ENCODE measurements at places on chromosomes 1 and 21. TPM values are rescaled to one million over a fixed set of nuclear protein-coding genes. Genes with fewer than 3 reads are reported as not detected.

DNA sequence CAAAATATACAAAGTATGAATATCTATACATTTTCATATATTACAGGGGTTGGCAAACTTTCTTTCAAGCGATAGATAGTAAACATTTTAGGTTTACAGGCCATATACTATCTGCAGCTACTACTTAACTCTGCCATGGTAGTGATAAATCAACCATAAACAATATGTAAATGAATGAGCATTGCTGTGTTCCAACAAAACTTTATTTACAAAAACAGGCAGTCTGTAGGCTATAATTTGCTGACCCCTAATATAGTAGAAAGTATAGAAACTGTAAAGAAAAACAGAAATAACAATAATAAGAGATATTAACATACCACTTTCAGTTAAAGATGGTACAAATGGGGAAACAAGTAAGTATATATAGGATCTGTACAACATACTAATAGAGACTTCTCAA, 58.1 kb downstream of the COLGALT2 start:
- H3K36me3 ChIP-seq, result no peaks in the 10 kb centered on the region
- H3K4me1 ChIP-seq, result peaks cover 8% of the 10 kb centered on the region
- H3K27ac ChIP-seq, result no peak overlapping the region
- no peak overlapping the region for H3K4me3 ChIP-seq
- no peaks in the 10 kb centered on the region for H3K27me3 ChIP-seq

DNA sequence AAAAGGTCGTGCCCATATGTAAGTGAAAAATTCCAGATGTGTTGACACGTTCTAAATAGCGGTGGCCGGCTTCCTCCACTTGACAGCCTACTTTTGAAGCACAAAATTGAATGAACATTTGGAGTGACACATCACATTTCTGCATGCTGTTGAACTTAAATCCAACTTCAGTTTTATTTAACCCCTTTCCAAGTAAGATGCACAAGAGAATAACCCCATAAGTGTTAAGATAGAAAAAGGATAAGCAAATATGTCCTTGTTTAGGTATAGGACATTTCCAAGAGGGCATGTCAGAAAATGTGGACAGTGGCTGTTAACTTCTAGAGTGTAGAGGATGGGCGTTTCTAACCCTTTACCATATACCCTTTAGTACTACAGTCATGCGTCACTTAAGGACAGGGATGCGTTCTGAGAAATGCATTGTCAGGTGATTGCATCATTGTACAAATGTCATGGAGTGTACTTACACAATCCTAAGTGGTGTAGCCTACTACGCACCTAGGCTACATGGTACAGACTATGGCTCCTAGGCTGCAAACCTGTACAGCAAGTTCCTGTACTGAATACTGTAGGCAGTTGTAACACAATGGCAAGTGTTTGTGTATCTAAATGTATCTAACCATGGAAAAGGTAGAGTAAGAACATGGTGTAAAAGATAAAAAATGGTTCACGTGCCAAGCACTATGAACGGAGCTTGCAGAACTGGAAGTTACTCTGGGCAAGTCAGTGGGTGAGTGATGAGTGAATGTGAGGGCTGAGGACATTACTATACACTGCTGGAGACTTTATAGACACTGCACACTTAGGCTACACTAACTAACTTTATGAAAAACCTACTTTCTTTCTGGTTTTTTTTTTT, 9.3 kb upstream of the FAM89A start:
- peak overlapping the region; percentile 76 for H3K27ac ChIP-seq
- H3K4me3 ChIP-seq, result no peak overlapping the region
- peaks cover 4% of the 10 kb centered on the region for H3K36me3 ChIP-seq
- H3K27me3 ChIP-seq, result peaks cover 47% of the 10 kb centered on the region

GRCh38 chr1:67350783-67351182, 43.1 kb downstream of the IL12RB2 start:
- H3K4me3 ChIP-seq, result no peak overlapping the region
- DNase-seq, result no peak
- no peaks in the 10 kb centered on the region for H3K36me3 ChIP-seq
- H3K4me1 ChIP-seq, result no peaks in the 10 kb centered on the region

- H3K27me3 ChIP-seq, result peaks cover 12% of the 10 kb centered on the region
- H3K4me1 ChIP-seq, result peaks cover 20% of the 10 kb centered on the region
- H3K4me3 ChIP-seq, result no peak overlapping the region
- no peak for DNase-seq
- peaks cover 1% of the 10 kb centered on the region for H3K36me3 ChIP-seq
- H3K27ac ChIP-seq, result no peak overlapping the region
These were observed 3.1 kb upstream of the ZBTB8A start for GRCh38 chr1:32536117-32536516.

DNA sequence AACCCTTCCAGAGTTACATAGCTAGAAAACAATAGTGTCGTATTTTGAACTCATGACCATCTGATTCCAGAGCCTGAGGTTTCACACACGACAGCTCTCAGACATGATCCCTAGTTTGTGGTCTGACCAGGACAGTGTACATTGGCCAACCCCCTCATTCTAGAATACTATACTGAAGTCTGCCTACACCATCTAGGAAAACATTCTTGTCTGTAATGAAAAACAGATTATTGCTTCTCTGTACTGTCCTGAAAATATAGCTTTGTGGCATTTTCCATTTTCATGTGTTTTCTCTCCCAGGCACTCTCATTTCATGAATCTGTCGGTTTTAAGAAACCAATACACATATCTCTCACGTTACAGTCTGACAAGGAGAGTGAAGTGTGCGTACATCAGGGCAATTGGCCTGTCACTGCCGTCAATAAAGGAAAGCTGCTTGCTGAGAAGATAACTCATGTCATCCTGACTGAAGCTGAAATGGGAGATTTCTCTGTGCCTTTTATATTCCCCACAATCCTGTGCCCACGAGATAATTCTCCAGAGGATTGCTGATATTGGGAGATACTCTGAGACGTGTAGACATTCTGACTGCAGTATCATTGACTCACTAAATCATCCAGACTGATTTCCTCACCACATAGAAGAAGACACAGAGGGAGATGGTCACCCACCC, 585.6 kb downstream of the PLPP3 start:
- H3K4me1 ChIP-seq, result peaks cover 7% of the 10 kb centered on the region
- DNase-seq, result no peak
- no peaks in the 10 kb centered on the region for H3K36me3 ChIP-seq

- no peaks in the 10 kb centered on the region for H3K36me3 ChIP-seq
- H3K27me3 ChIP-seq, result no peaks in the 10 kb centered on the region
- H3K27ac ChIP-seq, result no peak overlapping the region
- no peak for DNase-seq
- peaks cover 25% of the 10 kb centered on the region for H3K4me1 ChIP-seq
- no peak overlapping the region for H3K4me3 ChIP-seq
These were observed 33.5 kb upstream of the BMP8B start for GRCh38 chr1:39822146-39822545.

DNA sequence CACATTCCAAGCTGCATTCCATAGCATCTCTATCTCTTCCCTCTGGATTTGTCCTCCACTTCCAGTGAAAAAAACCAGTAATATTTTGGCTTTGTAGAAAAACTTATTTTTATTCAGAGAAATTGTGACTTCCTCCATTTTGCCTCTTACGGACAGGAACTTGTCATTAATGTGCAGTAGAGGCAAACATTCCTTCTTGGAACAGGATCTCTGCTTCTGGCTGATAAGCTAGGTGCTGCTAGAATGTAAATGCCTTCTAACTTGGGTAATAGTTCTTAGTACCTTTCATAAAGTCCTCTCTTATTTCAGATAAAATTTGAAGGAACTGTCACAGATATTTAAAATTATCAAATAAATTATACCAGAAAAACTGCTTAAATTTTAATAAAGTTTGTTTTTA, 707.8 kb downstream of the USP25 start:
- no peak for DNase-seq
- H3K4me3 ChIP-seq, result no peak overlapping the region
- no peaks in the 10 kb centered on the region for H3K27me3 ChIP-seq
- H3K36me3 ChIP-seq, result no peaks in the 10 kb centered on the region
- peaks cover 16% of the 10 kb centered on the region for H3K4me1 ChIP-seq

- peaks cover 53% of the 10 kb centered on the region for H3K4me1 ChIP-seq
- DNase-seq, result no peak
- peaks cover 5% of the 10 kb centered on the region for H3K36me3 ChIP-seq
- H3K4me3 ChIP-seq, result peak overlapping the region; percentile 12
These were observed 31.3 kb downstream of the VTCN1 start for GRCh38 chr1:117179471-117179870.

GRCh38 chr1:181936768-181937581, 124.5 kb downstream of the ZNF648 start:
- DNase-seq, result peak; percentile 75
- peak overlapping the region; percentile 72 for H3K27ac ChIP-seq
- no peaks in the 10 kb centered on the region for H3K36me3 ChIP-seq
- no peaks in the 10 kb centered on the region for H3K4me1 ChIP-seq
- H3K27me3 ChIP-seq, result peaks cover 3% of the 10 kb centered on the region
- H3K4me3 ChIP-seq, result peak overlapping the region; percentile 73

GRCh38 chr1:37482796-37483744, 8.7 kb downstream of the ZC3H12A start:
- peak overlapping the region; percentile 36 for H3K4me3 ChIP-seq
- H3K27ac ChIP-seq, result no peak overlapping the region
- no peak for DNase-seq
- peaks cover 6% of the 10 kb centered on the region for H3K4me1 ChIP-seq

DNA sequence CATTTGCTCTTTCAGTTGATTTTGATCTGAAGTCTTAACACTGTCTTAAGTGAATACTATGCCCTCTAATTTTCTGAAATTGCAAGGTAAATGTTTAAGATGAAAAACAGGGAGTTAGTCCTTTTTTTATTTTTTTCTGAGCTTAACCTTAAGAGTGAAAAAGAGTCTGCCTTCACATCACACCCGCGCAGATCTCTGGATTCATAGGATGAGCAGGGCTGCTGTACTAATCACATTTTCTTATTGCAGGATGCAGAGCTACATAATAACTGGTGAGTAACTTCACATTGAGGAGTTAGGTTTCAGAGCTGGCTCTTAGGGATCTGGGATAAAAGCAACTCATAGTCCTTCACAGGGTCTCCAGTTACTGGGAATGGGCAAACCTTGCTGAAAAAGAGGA, 188.7 kb upstream of the ATP1B1 start:
- no peak overlapping the region for H3K27ac ChIP-seq
- no peaks in the 10 kb centered on the region for H3K36me3 ChIP-seq
- peaks cover 25% of the 10 kb centered on the region for H3K4me1 ChIP-seq
- no peak overlapping the region for H3K4me3 ChIP-seq
- no peak for DNase-seq
- no peaks in the 10 kb centered on the region for H3K27me3 ChIP-seq

GRCh38 chr1:9785406-9785805, 38.4 kb downstream of the CLSTN1 start:
- peaks cover 21% of the 10 kb centered on the region for H3K4me1 ChIP-seq
- no peak overlapping the region for H3K4me3 ChIP-seq
- peaks cover 11% of the 10 kb centered on the region for H3K36me3 ChIP-seq
- H3K27me3 ChIP-seq, result no peaks in the 10 kb centered on the region
- no peak overlapping the region for H3K27ac ChIP-seq

- H3K4me3 ChIP-seq, result peak overlapping the region; percentile 94
- peaks cover 5% of the 10 kb centered on the region for H3K27me3 ChIP-seq
- no peak for DNase-seq
- no peaks in the 10 kb centered on the region for H3K36me3 ChIP-seq
- peak overlapping the region; percentile 74 for H3K27ac ChIP-seq
These were observed 3.6 kb downstream of the GUK1 start for GRCh38 chr1:228143480-228144192.

- peaks cover 19% of the 10 kb centered on the region for H3K27me3 ChIP-seq
- H3K4me1 ChIP-seq, result peaks cover 6% of the 10 kb centered on the region
- no peak overlapping the region for H3K4me3 ChIP-seq
- H3K36me3 ChIP-seq, result no peaks in the 10 kb centered on the region
- DNase-seq, result no peak
These were observed 1.6 kb downstream of the ADGRL4 start for GRCh38 chr1:79004916-79005315.

DNA sequence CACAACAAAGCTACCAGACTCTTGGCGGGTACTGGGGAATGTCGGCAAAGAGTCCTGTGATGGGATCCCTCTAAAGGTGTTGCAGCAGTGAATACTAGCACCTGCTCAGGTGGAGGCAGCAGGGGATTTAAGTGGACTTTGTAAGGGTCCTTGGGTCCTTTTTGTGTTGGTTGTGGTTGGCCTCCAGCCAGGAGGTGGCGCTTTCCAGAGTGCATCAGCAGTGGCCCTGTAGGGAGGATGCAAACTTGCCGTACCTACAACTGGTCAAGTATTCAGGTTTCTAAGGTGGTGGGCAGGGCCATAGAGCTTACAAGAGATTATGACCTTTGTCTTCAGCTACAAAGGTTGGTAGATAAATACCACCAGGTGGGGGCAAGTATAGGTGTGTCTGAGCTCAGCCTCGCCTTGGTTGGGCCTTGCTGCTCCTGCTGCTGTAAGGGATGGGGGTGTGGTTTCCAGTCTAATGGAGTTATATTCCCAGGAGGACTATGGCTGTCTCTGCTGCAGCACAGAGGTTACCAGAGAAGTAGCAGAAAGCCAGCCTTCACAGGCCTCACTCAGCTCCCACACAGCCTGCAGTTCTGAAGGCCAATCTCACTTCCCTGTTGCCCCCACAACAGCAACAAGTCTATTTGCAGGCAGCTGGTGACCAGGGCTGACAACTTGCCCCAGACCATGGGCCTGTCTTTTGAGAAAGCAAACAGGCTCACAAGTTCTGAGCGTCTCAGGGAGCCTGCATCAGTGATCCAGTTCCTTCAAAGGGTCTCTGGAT, 7.3 kb downstream of the OR2M5 start:
- DNase-seq, result no peak
- H3K4me1 ChIP-seq, result no peaks in the 10 kb centered on the region
- no peaks in the 10 kb centered on the region for H3K36me3 ChIP-seq
- H3K27ac ChIP-seq, result no peak overlapping the region
- H3K4me3 ChIP-seq, result no peak overlapping the region

DNA sequence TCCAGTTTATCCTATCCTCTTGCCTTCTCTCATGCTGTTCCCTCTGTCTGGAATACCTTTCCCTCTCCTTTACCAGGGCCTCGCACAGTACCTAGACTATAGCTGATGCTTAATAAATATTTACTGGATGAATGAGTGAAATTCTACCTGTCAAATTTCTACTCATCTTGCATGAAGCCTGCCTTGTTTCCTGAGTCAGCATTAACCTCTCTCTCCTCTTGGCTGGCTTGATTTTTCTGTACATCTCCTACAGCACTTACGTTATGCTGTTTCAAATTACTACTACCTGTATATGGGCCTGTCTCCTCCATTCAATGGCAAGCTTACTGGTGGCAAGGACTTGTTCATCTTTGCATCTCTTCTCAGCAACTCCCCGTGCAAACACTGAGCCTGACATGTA, 130.8 kb downstream of the CAPN8 start:
- H3K4me3 ChIP-seq, result no peak overlapping the region
- no peaks in the 10 kb centered on the region for H3K36me3 ChIP-seq
- DNase-seq, result no peak
- no peaks in the 10 kb centered on the region for H3K4me1 ChIP-seq
- peaks cover 18% of the 10 kb centered on the region for H3K27me3 ChIP-seq
- no peak overlapping the region for H3K27ac ChIP-seq

- no peak overlapping the region for H3K4me3 ChIP-seq
- H3K4me1 ChIP-seq, result no peaks in the 10 kb centered on the region
- no peaks in the 10 kb centered on the region for H3K27me3 ChIP-seq
- H3K36me3 ChIP-seq, result peaks cover 24% of the 10 kb centered on the region
- DNase-seq, result no peak
These were observed 37.2 kb downstream of the GNPAT start for GRCh38 chr1:231278100-231278790.

The HMGB4 gene
- total RNA-seq, result not detected

The RBM34 gene
- 83.5 TPM for total RNA-seq

The CFAP141 gene
- total RNA-seq, result not detected

The BRDT gene
- not detected for total RNA-seq

The KRTAP10-1 gene
- not detected for total RNA-seq

The CFAP107 gene
- 2.7 TPM for total RNA-seq

The PROK1 gene
- total RNA-seq, result 0.29 TPM

Data from type B pancreatic cell (in vitro differentiated cells).